Glomerular endothelial cell (primary cell): ENCODE measurements at places on chromosomes 5 and 9. TPM values are rescaled to one million over a fixed set of nuclear protein-coding genes. Genes with fewer than 3 reads are reported as not detected.

DNA sequence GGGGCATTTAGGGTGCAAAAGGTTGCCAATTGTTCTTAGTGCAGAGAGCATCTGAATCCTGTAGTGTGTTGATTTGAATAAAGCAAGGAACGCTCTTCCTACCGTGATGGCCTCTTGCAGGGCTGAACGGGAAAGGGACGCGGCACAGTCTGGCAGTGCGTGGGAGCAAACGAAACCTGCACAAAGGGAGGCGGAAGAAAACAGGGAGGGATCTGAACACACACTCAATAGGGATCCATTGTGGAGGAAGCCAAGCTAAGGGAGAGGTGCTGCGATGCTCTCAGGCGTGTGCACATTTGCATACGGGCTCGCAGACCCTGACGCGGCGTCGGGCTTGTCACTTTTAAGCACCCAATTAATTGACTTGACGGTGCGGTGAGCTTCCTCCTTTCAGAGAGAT, 414.0 kb upstream of the IRX1 start:
- DNase-seq: no peak

DNA sequence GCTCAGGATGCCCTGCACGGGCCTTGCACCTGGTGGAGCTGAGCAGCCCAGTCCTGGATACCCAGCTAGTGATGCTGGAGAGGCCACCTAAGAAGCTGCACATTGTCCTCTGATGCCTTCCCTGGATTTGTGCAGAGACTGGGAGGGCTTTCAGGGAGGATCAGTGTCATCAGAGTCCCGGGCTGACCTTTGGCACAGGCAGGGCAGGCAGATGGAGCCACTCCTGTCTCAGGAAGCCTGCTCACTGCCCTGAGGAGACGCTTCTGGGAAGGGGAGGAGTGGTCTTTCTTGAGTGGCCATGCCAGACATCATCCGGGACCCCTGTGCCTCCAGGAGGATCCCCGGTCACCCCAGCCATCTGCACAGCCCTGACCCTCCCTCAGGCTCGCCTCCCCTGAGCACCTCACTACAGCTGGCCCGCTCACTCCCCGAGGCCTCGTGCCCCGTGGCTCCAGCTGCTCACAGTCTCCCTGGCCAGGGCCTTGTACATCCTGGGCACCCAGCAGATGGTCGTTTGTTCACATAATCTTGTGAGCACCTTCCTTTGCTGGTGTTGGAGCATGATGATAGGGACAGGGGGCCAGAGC, 47.2 kb upstream of the FCN2 start:
- DNase-seq: no peak

The ENHO gene
- not detected in 2 replicates for total RNA-seq

GRCh38 chr5:107067395-107067794, 603.3 kb downstream of the EFNA5 start:
- DNase-seq: no peak

GRCh38 chr5:52783226-52783959, 4.3 kb upstream of the ITGA1 start:
- no peak for DNase-seq

- no peak for DNase-seq
These were observed 620.6 kb downstream of the PDE4D start for GRCh38 chr5:59272809-59273427.
